Stimulated activated CD8-positive, alpha-beta memory T cell treated with anti-CD3 and anti-CD28 coated beads, Interleukin-4, amount 100 ng/mL, for 4 hours (primary cell): ENCODE measurements at places on chromosomes 1 and 21.

DNA sequence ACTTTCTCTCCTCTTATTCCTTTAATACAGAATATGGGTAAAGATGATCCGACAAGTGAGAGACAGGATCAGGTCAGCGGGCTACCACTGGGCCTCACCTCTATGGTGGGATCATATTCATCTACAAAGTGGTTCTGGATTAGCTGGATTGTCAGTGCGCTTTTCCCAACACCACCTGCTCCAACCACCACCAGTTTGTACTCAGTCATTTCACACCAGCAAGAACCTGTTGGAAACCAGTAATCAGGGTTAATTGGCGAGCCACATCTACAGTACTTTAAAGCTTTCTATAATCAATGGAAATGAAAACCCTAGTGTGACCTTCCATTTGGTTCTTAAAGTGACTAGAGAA lies 643 bp downstream of the NRAS start:
- DNase-seq: no peak

- DNase-seq: no peak
Observed at GRCh38 chr1:66291531-66291864, 242.5 kb upstream of the SGIP1 start.

DNA sequence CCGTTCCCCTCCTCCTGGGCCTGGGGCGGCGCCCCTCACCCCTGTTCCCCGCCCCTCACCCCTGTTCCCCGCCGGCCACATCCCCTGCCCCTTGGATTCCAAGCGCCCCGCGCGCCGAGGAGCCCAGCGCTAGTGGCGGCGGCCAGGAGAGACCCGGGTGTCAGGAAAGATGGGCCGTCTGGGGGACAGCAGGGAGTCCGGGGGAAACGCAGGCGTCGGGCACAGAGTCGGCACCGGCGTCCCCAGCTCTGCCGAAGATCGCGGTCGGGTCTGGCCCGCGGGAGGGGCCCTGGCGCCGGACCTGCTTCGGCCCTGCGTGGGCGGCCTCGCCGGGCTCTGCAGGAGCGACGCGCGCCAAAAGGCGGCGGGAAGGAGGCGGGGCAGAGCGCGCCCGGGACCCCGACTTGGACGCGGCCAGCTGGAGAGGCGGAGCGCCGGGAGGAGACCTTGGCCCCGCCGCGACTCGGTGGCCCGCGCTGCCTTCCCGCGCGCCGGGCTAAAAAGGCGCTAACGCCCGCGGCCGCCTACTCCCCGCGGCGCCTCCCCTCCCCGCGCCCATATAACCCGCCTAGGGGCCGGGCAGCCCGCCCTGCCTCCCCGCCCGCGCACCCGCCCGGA lies at the start of gene TP73:
TP73 (plus strand) TSS at position 587 of the 618 bp plus-strand sequence. CDS start 29,850 bp downstream, outside the sequence.
- no peak for DNase-seq

DNA sequence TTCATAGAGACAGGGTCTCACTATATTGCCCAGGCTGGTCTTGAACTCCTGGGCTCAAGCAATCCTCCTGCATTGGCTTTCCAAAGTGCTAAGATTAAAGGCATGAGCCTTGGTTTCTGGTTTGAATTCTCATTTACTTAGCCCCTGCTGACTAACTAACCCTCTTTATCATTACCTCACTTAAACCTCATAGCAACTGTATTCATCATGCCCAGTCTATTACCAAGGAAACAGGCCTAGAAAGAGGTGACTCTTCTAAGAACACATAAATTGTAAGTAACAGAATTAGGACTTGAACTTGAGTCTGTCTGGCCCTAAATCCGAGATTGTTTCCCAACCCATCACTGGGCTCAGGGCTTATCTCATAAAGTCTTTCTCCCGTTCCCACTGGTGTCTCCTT lies 44.2 kb downstream of the TMEM53 start:
- DNase-seq: no peak

GRCh38 chr1:156874142-156874541 lies 13.5 kb downstream of the NTRK1 start:
- DNase-seq: no peak

- no peak for DNase-seq
Observed at GRCh38 chr1:39262802-39263201, 58.3 kb downstream of the MACF1 start.

DNA sequence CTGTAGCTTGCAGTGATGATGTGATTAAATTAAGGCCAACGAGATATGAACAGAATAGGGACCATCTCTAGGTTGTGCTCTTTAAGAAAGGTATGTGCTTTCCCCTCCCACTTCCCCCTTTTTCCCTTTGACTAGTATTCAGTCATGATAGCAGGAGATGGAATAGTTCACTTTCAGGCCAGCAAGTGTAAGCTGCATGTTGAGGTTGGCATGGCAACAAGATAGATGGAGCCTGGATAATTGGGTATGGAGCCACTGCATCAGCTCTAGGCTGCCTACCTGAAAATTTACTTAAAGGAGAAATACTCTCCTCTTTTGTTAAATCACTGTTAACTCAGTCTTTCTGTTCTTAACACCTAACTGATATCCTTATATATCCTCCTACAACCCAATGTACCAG lies 1.5 kb upstream of the CRP start:
- DNase-seq: no peak

- DNase-seq: no peak
Observed at GRCh38 chr1:109864047-109864822, 46.4 kb upstream of the CSF1 start.

GRCh38 chr1:229410370-229410691 lies 23.6 kb downstream of the ACTA1 start:
- no peak for DNase-seq

DNA sequence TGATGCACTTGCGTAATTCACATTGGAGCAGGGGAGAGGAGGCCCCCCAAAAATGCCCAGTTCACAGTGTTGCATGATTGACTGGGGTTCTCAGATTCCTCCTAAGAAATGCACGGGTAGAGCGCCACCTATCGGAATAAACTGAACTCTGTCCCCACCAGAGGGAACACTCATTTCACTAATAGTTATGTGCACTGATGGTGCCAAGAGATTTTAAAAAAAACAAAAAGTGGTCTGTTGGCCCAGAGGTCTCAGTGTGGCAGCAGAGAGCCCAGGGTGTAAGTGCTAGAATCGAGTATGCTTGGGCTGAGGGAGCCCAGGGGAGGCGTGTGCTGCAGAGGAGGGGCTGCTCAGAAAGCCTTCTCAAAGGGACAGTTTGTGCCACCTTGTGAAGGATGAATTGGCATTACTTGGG lies 6.9 kb downstream of the PINK1 start:
- DNase-seq: peak; percentile 30

- DNase-seq: no peak
Observed at GRCh38 chr21:39392981-39393380, 44.1 kb upstream of the HMGN1 start.

- no peak for DNase-seq
Observed at GRCh38 chr1:85283475-85284199, 7.2 kb upstream of the BCL10 start.

- DNase-seq: no peak
Observed at GRCh38 chr1:110722807-110723206, 48.1 kb upstream of the KCNA3 start.

- no peak for DNase-seq
Observed at GRCh38 chr1:184743062-184743756, 11.4 kb downstream of the EDEM3 start.

DNA sequence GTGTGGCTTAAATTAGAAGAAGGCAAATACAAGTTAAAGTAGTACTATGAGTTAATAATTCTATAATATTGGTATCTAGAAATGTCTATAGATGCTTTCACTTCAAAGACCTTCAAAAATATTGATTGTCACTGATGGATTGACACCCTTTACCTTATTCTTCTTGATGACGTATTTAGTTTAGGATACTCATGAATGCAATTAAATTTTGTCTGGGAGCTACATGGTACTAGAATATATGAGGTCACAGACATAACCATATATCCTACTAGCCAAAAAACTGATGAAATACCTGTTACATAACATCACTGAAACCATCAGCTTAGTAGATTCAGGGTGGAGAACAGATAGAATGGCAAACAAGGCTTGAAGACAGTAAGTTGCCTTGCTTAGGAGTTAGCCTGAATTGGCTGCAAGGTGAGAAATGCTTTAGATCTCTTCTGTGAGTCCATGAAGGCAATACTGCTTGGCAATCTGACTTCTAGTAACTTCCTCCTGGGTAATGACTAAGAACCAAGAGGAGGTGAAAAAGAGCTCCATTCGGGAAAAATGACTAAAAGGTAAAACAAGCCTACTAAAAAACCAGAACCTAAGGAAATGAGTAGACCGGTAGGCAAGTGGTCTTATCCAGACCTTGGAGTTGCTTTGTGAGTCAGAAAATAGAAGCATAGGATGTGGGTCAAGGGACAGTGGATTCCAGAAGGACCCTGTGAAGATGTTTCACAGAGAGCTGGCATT lies 16.9 kb upstream of the ARHGAP29 start:
- no peak for DNase-seq

- DNase-seq: no peak
Observed at GRCh38 chr1:7717748-7718368, 53.2 kb upstream of the VAMP3 start.

GRCh38 chr1:103576065-103576464 lies 4.7 kb downstream of the AMY2B start:
- DNase-seq: no peak

GRCh38 chr1:147753081-147753480 lies 7.3 kb downstream of the GJA5 start:
- no peak for DNase-seq

GRCh38 chr1:15417059-15417934 lies 7.6 kb downstream of the EFHD2 start:
- peak; percentile 47 for DNase-seq

GRCh38 chr1:44025816-44026215 lies 5.4 kb downstream of the SLC6A9 start:
- no peak for DNase-seq

DNA sequence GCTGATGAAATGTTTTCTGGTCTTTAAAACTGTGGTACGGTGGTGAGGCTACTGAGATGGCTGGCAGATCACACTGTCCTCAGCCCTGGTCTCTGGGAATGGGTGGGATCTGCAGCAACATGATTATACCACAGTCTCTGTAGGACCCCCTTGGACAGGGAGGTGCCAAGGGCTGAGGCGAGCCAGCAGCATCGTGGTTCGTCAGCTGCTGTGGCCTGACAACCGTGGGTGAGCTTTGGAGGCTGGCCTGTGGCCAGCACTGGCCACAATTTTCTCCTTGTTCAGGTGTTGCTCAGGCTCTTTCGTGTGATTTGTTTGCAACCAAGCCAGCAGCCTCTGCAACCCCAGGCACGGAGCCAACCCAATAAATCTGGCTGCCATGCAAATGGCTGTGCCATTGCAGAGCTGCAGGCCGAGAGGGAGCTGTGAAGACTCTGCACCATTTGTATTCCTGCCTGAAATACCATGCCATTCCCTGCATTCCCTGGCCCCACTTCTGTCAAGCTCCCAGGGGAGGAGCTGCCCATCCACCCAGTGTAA lies 70.9 kb downstream of the PCP4 start:
- DNase-seq: no peak

DNA sequence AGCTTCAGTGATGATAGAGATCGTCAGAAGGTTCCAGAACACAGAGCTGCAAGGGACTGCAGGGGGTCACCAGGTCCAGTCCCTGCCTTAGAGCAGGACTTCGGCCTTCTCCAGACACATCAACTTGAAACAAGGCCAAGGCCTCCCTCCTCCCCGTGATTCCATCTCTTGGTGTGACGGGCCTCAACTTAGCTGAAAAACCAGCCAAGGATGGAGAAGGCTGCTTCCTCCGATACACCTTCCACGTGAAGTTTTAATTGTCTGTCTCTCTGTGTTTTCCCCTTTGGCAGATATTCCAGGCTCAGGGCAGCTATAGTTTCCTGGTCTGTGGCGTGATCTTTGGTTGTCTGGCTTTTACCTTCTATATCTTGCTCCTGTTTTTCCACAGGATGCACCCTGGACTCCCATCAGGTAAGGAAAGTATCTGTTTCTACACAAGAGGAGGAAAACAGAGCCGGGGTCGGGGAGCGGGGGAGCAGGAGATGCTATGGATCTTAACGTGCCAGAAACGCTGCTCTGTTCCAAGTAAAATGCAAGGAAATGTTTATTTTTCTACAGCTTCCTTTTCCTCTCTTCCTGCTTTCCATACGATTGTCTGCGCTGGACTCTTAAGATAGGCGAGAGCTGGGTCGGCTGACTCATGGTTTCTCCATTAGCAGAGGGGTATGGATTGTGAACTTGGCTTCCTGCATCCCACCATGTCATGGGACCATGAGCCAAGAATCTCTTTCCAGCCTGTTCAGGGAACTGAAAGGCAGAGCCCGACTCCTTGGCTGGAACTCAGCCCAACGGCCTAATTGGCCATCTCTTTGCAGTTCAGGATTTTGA lies 32.8 kb downstream of the ELK4 start:
- DNase-seq: no peak

- no peak for DNase-seq
Observed at GRCh38 chr1:229784834-229785233, 158.8 kb downstream of the URB2 start.

DNA sequence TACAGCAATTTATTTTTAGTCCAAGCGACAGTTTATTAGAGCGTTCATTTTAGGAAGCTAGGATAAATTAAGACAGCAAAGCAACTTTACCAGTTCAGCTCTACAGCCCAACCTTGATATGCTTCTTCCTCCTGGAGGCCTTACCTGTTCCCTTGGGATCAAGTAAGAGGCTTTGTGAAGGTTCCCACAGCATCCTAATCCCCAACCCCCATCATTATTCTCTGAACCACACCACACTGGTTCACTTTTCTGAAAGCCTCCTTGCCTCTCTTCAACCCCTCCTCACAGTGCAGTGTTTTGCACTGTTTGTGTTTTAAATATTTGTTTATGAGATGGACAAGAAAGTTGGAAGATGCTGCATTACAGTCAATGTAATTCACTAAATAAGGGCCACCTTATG lies 126.3 kb upstream of the CXADR start:
- DNase-seq: no peak

DNA sequence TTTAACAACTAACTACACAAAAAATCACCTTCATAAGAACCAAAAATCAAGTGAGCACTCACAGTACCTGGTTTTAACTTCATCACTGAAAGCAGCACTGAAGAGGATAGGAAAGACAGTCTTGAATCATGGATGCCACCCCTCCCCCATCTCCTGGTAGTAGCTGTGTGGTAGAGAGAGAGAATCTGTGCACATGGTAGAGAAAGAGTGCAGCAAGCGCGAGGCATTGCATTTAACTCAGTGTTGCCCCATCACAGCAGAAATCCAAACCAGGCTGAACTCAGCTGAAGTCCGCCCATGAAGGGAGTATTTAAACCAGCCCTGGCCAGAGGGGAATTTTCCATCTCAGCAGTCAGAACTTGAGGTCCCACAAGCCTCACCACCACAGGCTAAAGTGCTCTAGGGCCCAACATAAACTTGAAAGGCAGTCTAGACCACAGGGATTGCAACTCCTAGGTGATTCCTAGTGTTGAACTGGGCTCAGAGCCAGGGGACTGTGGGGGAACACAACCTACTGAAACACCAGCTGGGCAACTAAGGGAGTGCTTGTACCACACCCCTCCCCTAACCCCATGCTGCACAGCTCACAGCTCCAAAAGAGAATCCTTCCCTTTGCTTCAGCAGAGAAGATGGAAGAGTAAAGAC lies 38.4 kb downstream of the VAV3 start:
- no peak for DNase-seq

GRCh38 chr1:36384542-36385409 lies 948 bp downstream of the STK40 start:
- no peak for DNase-seq

DNA sequence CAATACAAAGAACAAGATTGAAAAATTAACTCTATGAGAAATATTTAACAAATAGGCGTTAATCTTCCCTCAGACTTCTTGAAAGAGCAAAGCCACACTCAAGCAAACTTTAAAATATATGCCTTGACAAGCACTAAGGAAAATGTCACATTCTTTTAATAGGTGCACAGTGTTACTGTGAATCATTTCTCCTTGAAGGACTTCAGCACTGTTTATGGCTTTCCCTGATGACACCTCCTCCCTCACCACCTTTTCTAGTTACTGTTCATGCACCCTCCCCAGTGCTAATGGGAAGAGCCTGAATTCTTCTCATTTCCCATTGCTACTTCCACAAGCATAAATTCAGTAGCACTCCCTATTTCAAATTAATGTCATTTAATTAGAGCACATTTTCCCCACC lies 299.5 kb upstream of the RRP15 start:
- DNase-seq: no peak
